Stimulated activated naive CD8-positive, alpha-beta T cell treated with anti-CD3 and anti-CD28 coated beads, Interleukin-15, Interleukin-2, amounts not matched to agents 100 U/mL and 50 U/mL, for 24 hours (primary cell): ENCODE measurements at places on chromosomes 4 and X.

GRCh38 chr4:151409470-151410313 lies 716 bp downstream of the FHIP1A start:
- peak; percentile 6 for DNase-seq

DNA sequence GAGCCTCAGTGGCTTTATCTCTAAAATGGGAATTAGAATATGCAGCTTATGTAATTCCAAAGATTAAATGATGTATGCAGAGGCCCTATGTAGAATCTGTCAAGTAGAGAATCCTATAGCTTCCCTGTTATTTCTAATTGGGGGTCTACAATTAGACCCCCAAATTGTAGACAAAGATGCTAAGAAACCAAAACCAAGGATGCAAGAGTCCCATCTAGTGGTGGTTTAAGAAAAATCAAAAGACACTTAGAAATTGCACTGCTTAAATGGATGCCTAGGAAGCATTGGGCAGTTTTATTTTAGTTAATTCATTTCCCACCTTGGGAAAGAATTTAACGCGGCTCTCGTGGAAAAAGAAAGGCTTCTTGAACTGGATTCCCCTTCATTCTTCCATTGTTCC lies 115.2 kb downstream of the GABRA2 start:
- DNase-seq, result no peak

DNA sequence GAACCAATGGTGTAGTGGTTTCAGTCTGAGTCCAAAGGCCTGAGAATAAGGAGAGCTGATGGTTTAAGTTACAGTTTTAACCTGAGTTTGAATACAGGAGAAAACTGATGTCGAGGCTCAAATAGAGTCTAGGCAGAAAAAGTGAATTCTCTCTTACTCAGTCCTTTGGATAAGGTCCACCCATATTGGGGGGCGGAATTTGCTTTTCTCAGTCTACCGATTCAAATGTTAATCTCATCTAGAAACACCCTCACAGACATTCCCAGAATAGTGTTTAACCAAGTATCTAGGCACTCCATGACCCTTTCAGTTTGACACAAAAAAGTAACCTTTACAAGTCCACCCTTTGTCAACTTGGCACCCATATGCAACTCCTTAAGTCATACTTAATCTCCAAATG lies 216.0 kb downstream of the GRID2 start:
- no peak for DNase-seq

DNA sequence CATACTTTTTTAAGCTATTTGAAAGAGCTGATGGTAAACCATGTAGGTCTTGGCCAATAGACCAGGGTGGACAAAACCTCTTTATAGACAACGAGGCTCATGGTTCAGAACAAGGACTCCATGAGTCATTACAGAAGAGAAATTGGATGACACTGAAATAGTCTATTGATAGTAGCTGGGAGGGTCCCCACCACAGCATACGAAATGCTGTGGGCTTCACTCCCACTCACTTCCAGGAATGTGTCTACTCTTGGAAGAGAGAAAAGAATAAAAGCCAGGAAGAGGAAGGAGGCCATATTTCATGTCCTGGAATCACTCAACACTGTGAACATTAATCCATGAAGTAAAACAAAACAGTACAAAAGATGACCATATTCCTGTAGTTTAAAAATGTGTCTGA lies 82.3 kb upstream of the MXRA5 start:
- no peak for DNase-seq

DNA sequence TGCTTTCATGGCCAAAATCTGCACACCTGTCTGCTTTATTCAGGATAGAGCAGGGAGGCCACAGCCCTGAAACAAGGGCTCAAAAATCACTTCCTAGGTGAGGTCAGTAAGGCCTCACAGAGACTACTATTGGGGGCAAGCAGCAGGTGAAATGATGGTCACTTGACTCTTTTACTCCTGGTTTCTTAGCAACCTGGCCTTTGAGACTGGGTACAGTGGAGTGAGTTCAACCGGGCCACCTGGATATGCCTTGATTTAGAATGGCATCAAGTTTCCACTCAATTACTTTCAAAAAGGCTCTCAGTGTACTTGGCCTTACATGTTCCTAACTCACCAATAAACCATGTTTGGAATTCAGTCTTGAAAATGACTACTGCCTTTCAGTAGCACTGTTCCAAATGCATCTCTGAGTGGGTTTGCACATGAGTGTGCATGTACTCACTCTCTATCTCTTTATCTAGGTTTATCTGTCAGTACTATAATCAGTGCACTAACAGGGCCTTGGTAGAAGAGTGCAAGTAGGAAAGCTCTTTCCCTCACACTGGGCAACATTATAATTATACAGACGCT lies 388.2 kb downstream of the OPHN1 start:
- no peak for DNase-seq

DNA sequence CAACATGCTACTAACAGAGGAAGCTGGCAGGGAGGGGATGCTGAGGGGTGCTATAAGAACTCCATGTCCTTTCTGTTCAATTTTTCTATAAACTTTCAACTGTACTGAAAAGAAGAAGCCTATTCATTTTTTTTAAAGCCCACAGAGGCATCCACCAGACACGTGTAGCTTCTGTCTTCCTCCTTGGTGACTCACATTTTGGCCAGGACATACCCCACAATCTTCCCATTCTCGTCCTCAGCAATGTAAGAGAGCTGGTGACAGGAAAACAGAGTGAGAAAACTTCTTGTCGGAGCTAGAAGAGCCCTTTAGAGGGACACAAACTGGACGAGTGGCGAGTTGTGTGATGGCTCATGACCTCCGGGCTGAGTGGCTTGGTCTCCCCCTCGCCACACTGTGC lies 1.1 kb downstream of the NAA10 start:
- DNase-seq, result no peak
